A172 (cell line): ENCODE measurements at places on chromosomes 1 and 21.

DNA sequence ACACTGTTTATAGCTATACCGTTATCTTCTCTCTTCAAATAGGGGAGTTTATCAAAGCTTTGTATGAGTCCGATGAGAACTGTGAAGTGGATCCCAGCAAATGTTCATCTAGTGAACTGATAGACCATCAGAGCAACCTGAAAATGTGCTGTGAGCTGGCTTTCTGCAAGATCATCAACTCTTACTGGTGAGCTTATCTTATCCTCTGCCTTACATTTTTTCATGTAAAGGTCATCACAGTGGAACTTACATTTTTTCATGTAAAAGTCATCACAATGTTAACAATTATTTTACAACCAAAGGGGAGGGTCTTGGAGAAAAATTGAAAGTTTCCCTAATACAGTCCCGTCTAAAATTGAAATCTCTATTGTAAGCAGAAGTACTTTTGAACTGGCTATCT is 45.2 kb downstream of the CLEC20A start:
- DNase-seq = peak; percentile 61

- no peak for DNase-seq
Measured at GRCh38 chr1:171902527-171902926, 61.2 kb downstream of the DNM3 start.

DNA sequence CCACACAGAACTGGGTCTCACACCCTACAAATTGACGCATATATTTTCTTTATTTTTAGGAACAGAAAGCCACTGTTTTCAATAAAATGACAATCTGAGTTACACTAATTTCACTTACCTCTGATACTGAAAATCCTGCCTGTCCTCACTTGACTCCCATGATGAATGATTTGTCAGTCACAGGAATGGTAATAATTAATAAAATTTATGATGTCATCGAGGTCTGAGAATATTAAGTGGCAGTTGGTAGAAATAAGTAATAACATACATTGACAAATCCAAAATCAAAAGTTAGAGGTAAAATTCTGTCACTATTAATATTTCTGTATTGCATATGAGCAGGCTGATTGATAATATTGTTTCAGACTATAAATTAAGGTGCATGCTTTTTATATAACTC is 418.7 kb upstream of the RGS18 start:
- no peak for DNase-seq

- no peak for DNase-seq
Measured at GRCh38 chr1:226563666-226564065, 15.1 kb downstream of the STUM start.

- peak; percentile 48 for DNase-seq
Measured at GRCh38 chr1:232904566-232904965, 45.8 kb upstream of the NTPCR start.

- DNase-seq = no peak
Measured at GRCh38 chr1:88581703-88582102, 102.4 kb upstream of the PKN2 start.

DNA sequence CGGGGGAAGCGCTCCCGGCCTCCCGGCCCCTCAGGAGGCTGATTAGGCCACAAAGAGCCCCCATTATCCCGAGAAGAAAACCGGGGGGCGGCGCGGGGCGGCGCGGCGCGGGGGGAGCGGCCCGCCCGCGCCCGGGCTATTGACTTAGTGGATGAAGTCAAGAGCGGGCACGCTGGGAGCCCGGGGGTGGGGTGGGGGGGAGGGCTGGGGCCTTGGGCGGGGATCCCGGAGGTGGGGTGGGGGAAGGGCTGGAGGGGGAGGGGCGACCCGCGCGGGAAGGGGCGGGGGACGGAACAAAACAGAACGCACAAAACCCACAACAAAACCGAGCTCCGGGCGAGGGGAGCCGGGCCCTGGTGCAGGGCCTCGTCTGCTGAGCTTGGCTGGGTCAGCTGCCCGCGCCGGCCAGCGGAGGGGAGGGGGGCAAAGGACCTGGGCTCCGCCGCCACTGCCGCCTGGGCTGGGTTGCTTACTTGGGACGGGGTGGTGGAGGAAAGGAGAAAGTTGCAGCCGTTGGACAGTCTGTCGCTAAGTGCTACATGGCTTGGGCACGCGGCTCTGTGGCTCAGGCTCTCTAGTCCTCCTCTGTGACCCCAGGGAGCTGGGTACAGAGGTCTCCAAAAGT is 16.3 kb downstream of the PAX7 start:
- DNase-seq = no peak

DNA sequence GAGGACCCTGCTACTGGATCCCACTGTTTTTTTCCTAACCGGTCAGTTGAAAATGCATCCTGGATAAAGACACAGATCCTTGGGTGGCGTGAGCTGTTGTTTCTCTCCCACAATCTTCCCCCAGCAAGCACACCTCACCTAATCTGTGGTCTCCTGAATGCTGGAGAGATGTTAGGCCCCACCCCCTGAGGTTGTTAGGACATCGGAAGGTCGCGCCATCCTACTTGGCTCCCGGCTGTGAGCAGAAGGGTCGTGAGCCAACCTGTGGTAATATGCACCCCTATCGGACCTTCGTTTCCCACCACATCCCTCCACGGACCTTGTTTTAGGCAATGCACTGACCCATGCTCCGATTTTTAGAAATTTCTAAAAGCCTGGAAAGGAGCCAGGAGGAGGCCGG is 89.9 kb upstream of the IPO9 start:
- no peak for DNase-seq

DNA sequence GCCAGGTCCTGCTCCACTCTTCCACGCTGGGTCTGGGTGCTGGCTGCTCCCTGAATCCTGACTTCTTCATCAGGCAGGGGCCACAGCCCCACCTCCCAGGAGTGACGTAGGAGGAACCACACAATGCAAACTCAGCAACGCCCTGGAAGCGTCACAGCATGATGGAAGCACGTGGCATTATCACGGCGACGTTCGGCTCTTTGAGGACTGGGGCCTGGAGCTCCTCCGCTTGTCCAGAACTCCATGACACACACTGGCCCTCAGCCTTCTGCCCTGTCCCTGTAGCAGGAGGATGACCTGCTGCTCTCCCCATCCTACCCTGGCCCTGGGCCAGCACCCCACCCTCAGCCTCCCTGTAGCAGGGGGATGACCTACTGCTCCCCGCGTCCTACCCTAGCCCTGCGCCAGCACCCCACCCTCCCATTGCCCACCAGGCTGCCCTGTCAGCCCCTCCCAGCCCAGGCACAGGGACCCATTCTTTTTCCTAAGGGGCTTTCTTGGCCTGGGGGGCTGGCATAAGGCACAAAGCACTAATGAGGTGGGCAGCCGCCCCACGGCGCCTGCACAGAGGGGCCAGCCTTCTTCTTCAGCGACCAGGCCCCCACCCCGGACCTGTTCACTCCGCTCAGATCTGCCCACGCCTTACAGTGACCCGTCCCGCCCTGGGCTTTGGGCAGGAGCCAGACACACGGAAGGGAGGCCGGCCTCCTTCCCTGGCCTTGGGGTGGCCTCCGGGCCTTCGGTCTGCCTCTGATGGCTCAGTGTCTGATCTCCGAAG is 65.7 kb downstream of the DHRS3 start:
- no peak for DNase-seq
